ENCODE measurements at places on chromosomes 12 and 14.

DNA sequence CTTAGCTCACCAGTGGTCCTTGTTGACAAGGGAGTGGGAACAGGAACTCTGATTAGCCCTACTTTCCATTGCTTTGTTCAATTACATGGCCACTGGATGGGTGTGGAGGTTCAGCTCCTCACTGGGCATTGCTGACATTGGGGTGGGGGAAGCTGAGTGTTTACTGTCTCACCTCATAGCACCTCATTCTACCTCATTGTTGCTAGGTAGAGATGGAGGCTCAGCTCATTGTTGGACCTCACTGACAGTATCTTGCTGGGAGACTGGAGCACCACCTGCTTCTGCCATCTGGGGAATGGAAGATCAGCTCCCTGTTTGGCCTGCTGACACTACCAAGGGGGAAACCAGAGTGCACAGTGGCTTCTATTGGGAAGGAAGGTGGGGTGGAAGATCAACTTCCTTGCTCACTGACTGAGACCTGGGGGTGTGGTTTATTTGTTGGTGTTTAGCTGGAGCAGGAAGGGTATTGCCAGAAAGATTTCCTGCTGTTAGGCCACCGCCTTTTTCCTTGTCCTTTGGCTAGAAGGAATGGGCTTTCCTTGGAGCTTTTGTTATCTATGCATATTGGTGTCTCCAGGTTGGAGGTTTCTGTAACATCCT is 1.3 kb upstream of the OR4E2 start:
- no peak for DNase-seq

GRCh38 chr12:121947981-121948380 is 29.6 kb downstream of the CFAP251 start:
- no peak for DNase-seq

DNA sequence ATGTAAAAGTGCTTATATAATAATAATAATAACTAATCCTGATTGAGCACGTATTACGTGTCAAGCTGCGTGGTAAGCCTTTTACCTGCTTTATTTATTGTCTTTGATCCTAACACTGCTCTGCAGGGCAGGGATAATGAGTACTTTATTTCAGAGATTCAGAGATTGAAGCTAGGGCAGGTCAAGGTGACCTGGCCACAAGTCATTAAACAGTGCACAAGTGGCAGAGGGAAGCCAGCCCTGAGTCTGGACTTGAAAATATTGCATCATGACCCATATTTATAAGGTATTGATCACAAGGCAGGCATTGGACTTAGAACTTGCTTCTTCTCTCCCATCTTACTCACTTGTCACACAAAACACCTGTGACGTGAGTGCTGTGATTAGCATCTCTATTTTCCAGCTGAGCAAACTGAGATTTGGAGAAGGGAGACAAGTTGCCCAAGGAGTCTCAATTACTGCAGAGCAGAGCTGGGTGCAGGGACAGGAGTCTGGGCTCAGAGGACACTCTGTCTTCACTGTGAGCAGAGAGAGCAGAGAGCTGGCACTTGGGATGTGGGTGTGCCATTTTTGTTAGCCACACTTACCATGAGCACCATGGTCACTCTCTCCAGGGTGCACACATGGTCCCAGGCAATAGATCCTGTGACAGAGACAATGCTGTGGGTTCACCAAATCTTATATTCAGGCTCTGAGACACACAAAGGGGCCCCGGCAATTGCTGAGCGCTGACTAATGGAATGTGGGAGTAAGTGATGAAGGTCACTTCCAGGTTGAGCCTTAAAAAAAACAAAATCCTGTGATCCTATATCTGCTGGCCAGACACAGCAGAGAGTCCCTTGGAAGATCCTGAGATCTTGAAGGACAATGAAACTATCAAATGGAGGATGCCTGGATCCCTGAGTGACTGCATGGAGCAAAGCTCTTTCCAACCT is 113.2 kb upstream of the MED13L start:
- no peak for DNase-seq

DNA sequence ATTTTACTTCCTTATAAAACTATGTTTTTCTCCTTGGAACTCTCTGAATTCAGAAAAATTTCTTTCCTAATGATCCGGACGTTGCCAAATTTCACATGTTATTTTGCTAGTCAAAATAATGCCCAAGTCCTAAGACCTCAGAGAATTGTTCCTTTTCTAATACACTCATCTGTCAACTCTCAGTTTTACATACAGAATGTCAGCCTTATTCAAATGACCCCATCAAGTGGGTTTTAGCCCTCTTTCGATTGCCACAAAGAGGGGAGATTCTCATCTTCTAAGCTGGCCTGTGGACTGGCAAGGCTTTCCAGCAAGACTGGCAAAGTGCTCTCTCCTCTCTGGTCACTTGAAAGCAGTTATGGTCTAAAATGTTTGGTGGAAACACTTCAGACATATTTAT is 99.3 kb upstream of the GPHB5 start:
- DNase-seq: no peak

DNA sequence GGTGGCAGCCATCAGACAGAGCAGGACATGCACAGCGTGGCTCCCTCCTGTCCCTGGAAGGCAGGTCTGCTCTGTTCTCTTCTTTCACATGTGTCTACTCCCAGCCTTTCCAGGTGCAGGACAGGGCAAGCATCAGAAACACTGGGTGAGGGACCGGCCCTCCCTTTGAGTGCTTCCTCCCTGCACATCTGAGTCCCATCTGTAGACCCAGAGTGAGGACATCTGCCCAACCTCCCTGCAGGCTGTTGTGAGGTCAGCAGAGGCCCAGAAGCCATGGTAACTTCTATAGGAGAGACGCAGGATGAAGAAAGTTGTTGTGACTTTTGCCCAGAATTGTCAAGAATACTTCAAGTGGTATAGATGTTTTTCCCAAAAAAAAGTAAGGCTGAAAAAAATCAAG is 282.7 kb downstream of the CACNA1C start:
- no peak for DNase-seq

DNA sequence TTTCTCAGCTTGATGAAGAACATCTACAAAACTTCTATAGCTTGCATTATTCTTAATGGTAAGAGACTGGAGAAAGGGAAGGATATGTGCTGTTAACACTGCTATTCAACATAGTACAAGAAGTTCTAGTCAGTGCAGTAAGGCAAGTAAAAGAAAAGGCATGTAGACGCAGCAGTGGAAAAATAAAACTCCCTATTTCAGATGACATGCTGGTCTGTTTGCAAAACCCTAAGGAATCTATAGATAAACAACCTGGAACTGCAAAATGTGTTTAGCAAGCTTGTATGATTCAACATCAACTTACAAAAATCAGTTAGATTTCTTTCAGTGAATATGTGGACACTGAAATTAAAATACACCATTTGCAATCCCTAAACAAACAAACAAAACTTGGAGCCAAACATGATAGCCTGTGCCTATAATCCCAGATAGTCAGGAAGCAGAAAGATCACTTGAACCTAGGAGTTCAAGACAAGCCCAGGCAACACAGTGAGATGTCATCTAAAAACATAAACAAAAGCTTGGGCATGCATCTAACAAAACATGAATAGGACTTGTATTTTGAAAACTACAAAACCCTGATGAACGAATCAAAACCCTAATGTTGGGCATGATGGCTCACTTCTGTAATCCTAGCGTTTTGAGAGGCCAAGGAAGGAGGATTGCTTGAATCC is 293.6 kb upstream of the RGS6 start:
- no peak for DNase-seq

- DNase-seq: no peak
Observed at GRCh38 chr12:43969882-43970281, 134.0 kb downstream of the TMEM117 start.

DNA sequence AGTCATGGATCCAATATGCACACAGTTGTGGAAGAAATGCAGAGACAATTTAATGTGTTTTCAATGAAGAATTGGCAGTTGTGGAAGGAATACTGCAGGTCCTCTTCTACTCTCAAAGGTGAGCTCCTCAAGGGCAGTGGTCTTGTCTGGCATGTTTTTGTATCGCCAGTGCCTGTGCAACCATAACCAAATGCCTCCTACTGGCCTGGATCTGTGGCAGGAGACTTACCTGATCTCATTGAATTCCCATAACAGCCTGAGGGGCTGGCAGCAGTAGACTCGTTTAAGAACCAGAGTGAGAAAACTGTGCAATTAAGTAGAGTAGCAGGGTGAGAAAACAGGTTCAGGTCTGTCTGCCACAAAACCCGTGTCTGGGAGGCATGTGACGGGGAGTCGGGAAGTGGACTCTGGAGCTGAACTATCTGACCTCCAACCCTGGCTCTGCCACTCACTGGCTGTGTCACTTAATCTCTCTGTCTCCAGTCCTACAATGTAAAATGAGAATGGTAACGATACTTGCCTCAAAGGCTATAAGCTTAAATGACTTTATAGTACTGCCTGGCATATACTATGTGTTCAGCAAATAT is 268.2 kb upstream of the SSTR1 start:
- no peak for DNase-seq

- DNase-seq: no peak
Observed at GRCh38 chr12:3418609-3419390, 72.2 kb upstream of the PRMT8 start.

DNA sequence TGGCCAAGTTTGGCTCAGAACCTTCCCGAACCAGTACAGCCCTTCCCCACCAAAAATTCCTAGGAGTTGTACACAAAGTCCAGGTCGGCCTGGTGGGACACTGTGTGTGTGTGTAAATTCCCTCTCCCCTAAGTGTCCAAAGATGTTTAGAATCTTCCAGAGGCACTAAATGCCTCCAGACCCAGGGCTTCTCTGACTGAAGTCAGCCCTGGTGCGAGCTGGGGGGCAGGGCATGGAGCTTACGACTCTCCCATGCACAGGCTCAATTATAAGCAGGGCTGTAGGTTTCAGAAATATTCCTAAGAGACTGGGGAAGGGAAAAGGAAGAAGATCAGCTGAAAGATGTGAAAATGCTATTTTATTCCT is 106.9 kb upstream of the ATF7IP start:
- DNase-seq: no peak

- peak; percentile 72 for DNase-seq
Observed at GRCh38 chr12:108884116-108885012, 4.5 kb downstream of the DAO start.

GRCh38 chr12:50662116-50662510 is 101.8 kb upstream of the ATF1 start:
- no peak for DNase-seq

- no peak for DNase-seq
Observed at GRCh38 chr12:12877781-12878455, 13.4 kb upstream of the GPRC5A start.

DNA sequence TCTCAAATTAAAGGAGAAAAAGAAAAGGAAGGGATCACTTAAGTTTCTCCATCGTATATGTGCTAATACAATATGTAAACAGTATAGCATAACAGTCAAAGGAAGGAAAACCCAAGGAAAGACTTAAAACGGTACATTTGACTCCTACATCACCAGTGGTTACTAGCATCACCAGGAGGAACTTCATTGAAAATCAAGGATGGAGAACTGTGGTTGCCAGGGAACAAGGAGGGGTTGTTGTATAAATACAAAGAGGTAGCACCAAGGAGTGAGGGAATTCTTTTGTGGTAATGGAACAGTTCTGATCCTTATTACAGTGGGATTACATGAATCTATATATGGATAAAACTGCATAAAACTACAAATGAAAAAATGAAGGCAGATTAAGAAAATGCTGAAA is 1.6 kb downstream of the ZFYVE26 start:
- DNase-seq: no peak

GRCh38 chr12:19597167-19598026 is 158.1 kb downstream of the AEBP2 start:
- no peak for DNase-seq

GRCh38 chr12:53719649-53720048 is 7.6 kb downstream of the CALCOCO1 start:
- DNase-seq: no peak

DNA sequence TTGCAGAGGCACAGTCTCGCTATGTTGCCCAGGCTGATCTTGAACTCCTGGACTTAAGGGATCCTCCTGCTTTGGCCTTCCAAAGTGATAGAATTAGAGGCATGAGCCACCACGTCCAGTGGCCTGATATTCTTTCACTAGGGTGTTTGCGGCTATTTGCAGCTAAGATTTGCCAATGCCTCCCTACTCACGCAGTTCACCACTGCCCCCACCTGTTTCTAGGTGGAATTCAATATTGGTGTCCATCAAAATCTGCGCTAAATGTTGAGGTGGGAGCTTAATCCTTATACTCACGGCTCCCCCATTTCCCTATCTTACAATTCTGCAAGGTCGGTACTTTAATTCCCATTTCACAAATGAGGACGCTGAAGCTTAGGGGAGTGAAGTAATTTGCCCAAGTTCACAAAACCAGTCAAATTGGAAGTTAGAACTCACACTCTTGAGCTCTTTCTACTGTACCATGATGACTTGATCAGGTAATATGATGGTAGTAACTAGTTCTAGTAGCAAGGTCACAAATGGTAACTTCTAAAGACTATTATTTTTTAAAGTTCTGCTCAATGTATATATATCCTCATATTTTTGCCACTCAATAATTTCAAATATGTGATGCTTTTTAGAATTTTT is 22.1 kb upstream of the LRRC9 start:
- no peak for DNase-seq

GRCh38 chr14:52315355-52315718 is 1.2 kb downstream of the PTGER2 start:
- DNase-seq: peak; percentile 83

- DNase-seq: no peak
Observed at GRCh38 chr14:55384536-55384935, 27.1 kb downstream of the ATG14 start.

- no peak for DNase-seq
Observed at GRCh38 chr14:33767586-33768457, 183.1 kb downstream of the EGLN3 start.

DNA sequence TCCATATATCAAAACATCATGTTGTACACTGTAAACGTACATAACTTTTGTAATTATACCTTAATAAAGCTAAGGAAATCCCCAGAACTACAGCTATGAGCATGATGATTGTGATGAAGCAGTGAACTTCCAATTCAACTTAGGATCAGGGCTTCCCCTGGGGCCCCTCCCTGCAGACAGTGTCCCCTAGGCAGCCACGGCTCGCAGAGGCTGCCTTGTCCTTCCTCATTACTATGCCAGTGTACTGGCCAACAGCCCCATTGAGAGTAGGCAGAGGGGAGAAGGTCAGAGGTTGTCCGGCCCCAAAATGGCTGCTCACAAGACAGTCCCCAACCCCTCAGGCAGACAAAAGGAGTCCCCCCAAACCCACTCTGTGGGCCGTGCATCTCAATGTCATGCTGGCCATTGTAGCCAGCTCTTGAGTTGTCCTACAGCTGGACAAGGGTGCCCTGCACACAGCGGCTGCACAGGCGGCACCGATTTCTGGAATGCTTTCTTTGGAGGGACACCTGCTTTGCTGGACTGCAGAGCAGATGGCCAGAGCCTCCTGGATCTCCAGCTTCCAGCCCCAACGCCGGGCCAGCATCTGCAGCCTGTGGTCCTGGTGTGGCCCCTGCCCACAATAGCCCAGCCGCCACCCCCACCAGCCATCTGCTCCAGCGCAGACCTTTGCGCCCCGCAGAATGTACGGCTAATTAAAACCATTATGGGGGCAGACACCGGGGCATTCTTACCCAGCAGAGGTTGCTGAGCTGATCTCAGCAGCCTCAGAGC is 46.1 kb downstream of the NIN start:
- DNase-seq: no peak
